Ascending aorta (tissue), 2 donors: ENCODE measurements at places on chromosomes 1 and 21.

DNA sequence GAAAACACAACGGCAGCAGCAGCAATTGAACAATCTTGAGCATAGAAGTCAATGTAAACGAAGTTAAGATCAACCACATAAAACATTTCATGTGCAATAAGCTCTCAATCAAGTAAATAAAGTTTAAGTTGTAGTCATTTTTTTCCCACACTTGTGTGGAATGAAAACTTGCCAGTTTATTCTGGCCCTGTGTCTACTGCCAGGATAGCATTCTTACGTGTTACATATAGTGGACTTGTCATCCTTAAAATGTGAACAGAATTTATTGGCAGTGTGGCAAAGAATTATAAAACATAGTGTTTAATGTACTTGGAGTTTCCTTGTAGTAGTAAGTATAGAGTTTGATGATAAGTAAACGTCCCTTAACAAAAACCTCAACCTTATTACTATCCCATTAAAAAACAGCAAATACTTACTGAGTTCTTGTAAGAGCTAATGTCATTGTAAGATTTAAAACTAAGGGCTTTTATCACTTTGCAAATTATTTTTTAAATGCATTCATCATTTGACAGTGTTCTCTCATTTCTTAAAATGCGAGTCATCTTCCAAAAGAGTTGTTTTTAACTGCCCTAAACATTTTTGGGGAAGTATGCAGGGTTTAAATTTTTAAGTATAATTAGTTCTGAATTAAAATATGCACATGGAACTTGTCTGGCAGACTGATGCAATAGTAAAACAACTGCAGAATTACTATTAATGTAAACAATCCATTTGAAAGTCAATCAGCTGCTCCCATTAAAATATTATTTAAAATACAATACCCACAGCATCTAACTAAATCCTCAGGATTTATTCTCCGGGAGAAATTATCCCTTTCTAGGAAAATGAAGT, 7.9 kb downstream of the COX20 start:
- peaks cover 12% of the 10 kb centered on the region for H3K4me1 ChIP-seq
- DNase-seq: no peak
- no peak overlapping the region for H3K4me3 ChIP-seq
- H3K27me3 ChIP-seq: no peaks in the 10 kb centered on the region
- H3K36me3 ChIP-seq: peaks cover 59% of the 10 kb centered on the region

GRCh38 chr1:30820299-30820698, 62.7 kb upstream of the LAPTM5 start:
- no peaks in the 10 kb centered on the region for H3K27me3 ChIP-seq
- H3K27ac ChIP-seq: no peak overlapping the region
- H3K4me3 ChIP-seq: no peak overlapping the region
- no peaks in the 10 kb centered on the region for H3K36me3 ChIP-seq
- H3K4me1 ChIP-seq: peaks cover 4% of the 10 kb centered on the region
- no peak for DNase-seq

DNA sequence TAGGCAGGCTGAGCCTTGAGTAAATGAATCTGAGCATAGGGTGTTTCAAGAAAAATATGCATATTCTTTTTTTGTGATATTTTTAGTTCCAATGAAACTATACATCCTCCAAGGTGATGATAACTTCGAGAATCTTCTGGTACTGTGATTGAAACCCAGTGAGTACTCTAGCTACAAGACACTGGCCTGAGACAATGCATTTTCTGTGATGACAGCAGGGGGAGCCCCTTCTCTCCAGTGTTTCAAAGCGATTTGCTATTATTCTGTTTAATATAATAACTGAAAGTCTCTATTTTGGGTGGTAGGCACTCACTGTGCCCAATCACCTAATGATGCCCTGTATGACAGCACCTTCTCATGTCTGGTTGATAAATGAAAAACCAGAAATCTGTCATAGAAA, 12.1 kb downstream of the IRF2BP2 start:
- H3K4me1 ChIP-seq: peaks cover 11% of the 10 kb centered on the region
- no peaks in the 10 kb centered on the region for H3K36me3 ChIP-seq
- H3K27me3 ChIP-seq: no peaks in the 10 kb centered on the region
- peak overlapping the region; percentile 99 for H3K27ac ChIP-seq

- no peaks in the 10 kb centered on the region for H3K36me3 ChIP-seq
- H3K27me3 ChIP-seq: no peaks in the 10 kb centered on the region
- no peak overlapping the region for H3K27ac ChIP-seq
- no peaks in the 10 kb centered on the region for H3K4me1 ChIP-seq
These were observed 146.8 kb downstream of the ESRRG start for GRCh38 chr1:216576234-216576937.
